ENCODE measurements at places on chromosomes 4 and X. TPM values are rescaled to one million over a fixed set of nuclear protein-coding genes. Genes with fewer than 3 reads are reported as not detected.

DNA sequence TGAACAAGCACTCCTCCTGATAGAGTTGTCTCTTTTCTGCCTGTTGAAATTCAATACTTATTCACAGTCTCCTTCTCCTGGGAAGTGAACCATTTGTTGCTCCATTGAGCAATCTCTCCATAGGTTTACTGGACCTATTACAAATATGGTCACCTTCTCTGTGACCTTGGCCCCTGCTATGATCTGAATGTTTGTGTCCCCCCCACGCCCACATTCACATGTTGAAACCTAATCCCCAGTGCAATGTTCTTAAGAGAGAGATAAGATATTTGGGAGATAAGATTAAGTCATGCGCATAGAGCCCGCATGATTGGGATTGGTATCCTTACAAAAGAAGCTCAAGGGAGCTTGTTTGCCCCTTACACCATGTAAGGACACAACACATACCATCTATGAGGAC lies 54.1 kb upstream of the GABRE start:
- H3K36me3 ChIP-seq: no peaks in the 10 kb centered on the region
- no peak overlapping the region for H3K4me3 ChIP-seq
- peaks cover 5% of the 10 kb centered on the region for H3K27me3 ChIP-seq
- DNase-seq: no peak
- no peaks in the 10 kb centered on the region for H3K4me1 ChIP-seq

DNA sequence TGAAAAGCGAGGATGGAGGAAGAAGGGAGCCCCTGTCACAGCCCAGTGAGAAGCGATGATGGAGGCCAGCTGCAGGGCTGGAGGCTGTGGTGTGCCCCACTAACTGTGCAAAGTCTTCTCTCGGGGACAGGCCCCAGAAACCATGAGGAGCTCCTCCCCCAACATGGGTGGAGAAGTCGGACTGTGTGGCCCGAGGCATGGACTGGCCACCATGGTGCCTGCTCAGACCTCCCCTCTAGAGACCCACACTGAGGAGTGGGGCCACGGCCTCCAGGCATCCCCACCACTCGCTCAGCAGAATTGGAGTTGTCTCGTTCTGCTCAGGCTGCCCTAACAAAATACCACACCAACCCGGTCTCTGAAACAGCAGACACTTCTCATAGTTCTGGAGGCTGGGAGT lies 12.2 kb upstream of the PDE6B start:
- DNase-seq: peak; percentile 38
- H3K36me3 ChIP-seq: no peaks in the 10 kb centered on the region
- H3K27me3 ChIP-seq: no peaks in the 10 kb centered on the region

DNA sequence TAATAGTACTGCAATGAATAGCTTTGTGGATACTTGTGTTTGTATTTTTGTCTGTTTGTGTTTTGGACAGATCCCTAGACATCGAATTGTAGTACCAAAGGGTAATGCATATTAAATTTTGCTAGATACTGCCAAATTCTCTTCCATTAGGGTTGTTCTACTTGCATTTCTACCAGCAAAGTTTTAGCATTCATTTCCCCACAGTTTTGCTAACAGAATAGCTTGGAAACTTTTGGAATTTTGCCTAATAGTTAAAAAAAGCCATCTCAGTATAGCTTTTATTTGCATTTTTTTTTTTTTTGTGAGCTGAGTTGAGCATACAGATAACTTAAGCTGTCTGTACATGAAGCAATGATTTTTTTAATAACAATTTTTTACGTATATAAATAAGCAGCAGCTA lies 1084.9 kb downstream of the ADGRL3 start:
- no peak for DNase-seq
- no peaks in the 10 kb centered on the region for H3K27me3 ChIP-seq
- H3K27ac ChIP-seq: no peak overlapping the region
- H3K36me3 ChIP-seq: no peaks in the 10 kb centered on the region
- H3K4me3 ChIP-seq: no peak overlapping the region

DNA sequence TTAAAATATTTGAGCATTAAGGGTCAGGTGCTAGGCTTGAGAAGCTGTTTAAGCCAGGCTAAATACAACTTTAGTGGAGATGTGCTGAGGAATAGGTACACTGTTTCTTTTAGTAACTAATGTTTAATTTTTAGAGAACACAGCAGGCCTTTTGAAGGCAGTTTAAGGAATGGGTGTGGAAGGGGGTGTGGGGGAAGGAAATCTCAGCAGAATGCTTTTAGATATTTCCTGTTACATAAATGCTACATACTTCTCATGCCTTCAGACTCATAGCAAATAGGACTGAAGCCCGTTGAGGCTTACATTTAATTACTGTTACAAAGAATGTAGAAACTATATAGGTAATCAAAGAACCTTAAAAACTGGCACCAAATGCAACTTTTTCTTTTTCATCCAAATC lies 66.3 kb downstream of the WWC2 start:
- H3K27me3 ChIP-seq: no peaks in the 10 kb centered on the region
- no peaks in the 10 kb centered on the region for H3K4me1 ChIP-seq
- no peak for DNase-seq
- no peak overlapping the region for H3K27ac ChIP-seq
- H3K36me3 ChIP-seq: no peaks in the 10 kb centered on the region

DNA sequence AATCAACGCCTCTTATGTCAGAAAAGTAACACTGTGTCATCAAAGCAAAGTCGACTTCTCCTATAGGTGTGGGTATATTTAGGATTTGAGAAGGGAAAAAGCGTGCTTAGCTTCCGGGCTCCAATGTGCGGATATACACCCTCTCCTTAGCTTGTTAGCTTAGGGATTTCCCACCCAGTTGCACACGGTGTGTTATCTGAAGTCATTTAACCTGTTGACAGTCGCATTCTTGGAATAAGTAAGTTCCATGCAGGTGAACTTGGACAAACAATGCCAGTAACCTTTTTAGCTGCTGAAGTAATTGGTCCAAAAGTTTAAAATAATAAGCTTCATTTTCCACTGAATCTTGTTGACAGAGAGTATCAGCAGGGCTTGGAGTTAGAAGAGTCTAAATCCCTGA lies 113.7 kb downstream of the SHROOM3 start:
- DNase-seq: no peak
- H3K4me1 ChIP-seq: no peaks in the 10 kb centered on the region
- H3K36me3 ChIP-seq: no peaks in the 10 kb centered on the region
- H3K4me3 ChIP-seq: no peak overlapping the region
- no peaks in the 10 kb centered on the region for H3K27me3 ChIP-seq

DNA sequence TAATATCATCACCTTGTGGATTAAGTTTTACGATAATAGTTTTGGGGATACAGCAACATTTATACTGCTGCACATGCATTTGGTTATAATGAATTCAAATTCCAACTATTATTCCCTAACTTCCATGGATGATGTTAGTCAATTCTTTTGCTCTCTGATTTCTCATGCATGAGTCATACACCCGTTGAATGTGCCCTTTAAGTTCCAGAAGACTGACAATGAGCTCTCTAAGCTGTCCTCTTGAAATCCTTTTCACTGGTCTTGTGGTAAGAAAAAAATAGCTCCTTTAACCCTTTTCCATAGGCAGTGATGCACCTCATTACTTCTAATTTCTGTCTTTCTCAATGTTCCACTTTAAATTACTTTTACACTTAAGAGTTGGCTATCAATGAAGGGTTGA lies 1095.2 kb upstream of the POU3F4 start:
- no peaks in the 10 kb centered on the region for H3K4me1 ChIP-seq
- no peaks in the 10 kb centered on the region for H3K36me3 ChIP-seq
- H3K27ac ChIP-seq: no peak overlapping the region
- DNase-seq: no peak

KLHL8 gene
- 15.7 TPM for total RNA-seq

GPR34 gene
- 18.0 TPM for total RNA-seq

HMGN5 gene
- total RNA-seq: 8.3 TPM
